Common myeloid progenitor, CD34-positive (primary cell): ENCODE measurements at places on chromosomes 2 and 18.

- no peak for DNase-seq
- no peaks in the 10 kb centered on the region for H3K4me1 ChIP-seq
- no peaks in the 10 kb centered on the region for H3K27me3 ChIP-seq
- peaks cover 17% of the 10 kb centered on the region for H3K36me3 ChIP-seq
- H3K4me3 ChIP-seq = no peak overlapping the region
Observed at GRCh38 chr2:48479915-48480314, 50.0 kb upstream of the STON1 start.

GRCh38 chr18:43875511-43875910 lies 598.2 kb upstream of the SYT4 start:
- H3K36me3 ChIP-seq = no peaks in the 10 kb centered on the region
- DNase-seq = no peak
- no peak overlapping the region for H3K27ac ChIP-seq
- H3K4me1 ChIP-seq = no peaks in the 10 kb centered on the region

DNA sequence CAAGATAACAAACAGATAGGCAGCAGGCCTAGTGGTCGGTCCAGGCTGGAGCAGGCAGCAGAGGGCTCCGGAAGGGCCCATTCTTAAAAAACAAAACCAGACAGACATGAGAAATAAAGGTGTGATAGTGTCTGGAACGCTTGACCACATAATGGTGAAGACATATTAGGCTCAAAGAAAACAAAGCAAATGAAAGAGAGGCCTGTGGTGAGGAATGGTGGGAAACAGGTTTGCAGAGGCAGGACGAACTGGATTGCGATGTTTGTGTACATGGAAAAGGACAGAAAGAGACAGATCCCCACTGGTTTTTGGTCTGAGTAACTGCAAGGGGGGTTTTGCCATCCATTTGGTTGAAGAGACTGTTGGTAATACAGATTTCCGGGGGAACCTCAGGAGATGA lies 19.9 kb downstream of the QPCT start:
- H3K4me1 ChIP-seq = no peaks in the 10 kb centered on the region
- no peak overlapping the region for H3K4me3 ChIP-seq
- no peak overlapping the region for H3K27ac ChIP-seq
- no peaks in the 10 kb centered on the region for H3K27me3 ChIP-seq

DNA sequence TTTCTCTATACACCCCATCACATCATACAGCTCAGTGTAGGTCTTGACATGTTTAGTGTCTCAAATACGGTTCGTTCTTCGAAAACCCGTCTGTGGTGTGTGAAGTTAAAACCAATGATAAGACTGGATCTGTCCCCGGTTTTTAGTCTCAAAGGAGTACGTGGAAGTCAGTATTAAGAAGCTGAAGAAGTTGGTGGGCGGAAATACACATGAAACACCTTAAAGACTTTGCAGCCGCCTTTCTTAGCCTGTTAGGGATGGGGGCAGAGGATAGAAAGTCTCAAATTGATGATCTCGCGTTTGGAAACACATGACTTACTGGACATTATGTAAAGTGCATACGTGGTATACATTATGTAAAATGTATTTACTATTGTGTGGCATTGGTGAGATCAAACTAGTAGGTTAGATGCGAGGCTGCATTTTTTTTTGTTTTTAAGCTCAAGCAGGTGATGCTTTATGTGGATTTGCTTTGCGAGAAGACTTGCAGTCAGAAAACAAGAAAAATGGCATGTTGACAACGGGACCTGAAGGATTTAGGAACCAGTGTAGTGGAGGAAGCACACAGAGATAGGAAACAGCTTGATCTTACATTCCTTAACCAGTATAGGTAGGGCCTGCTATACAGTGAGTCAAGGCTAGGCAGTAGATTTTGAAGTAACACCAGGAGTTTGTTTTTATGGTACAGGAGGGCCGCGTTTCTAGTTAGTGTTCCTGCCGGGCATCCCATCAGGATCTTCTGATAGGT lies 1.2 kb downstream of the CNOT11 start:
- H3K4me3 ChIP-seq = peak overlapping the region; percentile 88
- no peaks in the 10 kb centered on the region for H3K27me3 ChIP-seq
- DNase-seq = no peak

DNA sequence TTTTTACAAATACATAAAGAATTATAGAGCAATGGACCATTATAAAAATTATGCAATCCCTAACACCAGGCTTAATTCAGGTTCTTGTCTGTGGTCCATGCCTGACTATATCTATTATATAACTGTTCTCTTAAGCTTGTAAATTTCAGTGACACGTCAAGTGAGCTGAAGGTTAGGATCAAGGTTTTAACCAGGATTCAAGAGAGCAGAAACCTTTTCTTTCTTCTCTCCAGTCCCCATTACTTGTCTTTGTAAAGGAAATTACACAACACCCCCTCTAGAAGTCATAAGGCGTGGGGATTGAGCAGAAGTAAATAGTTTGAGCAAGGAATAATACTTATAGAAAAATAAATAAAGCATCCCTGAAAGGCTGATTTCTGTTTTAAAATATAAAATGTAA lies 122.0 kb downstream of the ZNF521 start:
- peak overlapping the region; percentile 77 for H3K27ac ChIP-seq
- H3K4me1 ChIP-seq = peaks cover 79% of the 10 kb centered on the region
- H3K27me3 ChIP-seq = no peaks in the 10 kb centered on the region
- H3K36me3 ChIP-seq = peaks cover 12% of the 10 kb centered on the region

GRCh38 chr18:944440-944839 lies 39.8 kb downstream of the ADCYAP1 start:
- no peaks in the 10 kb centered on the region for H3K36me3 ChIP-seq
- no peaks in the 10 kb centered on the region for H3K27me3 ChIP-seq
- H3K4me3 ChIP-seq = no peak overlapping the region
- H3K4me1 ChIP-seq = no peaks in the 10 kb centered on the region
- H3K27ac ChIP-seq = no peak overlapping the region
- peak; percentile 8 for DNase-seq
